ENCODE measurements at places on chromosomes 3 and 15.
A peak's percentile ranks its signal among the peaks of the same experiment; 100 is the strongest.

DNA sequence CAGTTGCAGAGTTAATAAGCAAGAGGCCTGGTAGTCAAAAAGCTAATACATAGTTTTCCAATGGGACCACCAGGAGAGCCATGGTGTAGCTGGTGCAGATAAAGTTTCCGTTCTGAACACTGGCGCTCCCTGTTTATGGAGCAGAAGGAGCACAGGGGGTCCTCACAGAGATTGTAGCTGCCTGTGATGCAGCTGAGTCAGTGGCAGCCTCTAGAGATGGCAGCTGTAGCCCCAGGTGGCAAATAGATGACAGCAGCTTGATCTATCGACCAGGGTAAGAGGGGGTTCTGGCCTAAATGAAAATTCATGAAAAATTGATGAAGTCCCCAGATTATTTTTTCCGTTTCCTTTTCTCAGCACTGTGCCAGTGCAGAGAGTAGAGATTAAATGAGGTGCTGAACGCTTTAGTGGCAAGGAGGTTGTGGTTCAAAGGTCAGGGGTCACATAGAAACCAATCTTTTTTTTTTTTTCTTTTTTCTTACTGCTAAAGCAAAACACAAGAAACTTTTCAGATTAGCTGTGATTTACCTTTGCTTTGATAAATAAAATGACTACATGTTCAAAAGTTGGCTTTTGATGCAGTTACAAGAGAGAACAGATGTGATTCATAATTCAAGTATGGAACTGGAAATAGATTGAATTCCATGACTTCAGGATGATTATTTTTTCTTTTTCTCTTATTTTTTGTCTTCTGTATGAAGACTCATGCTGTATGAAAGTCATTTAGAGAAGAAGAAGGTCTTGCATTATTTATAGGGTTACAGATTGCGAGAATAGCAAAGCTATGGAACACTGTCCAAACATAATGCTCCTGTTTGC is 63.3 kb downstream of the ROBO2 start:
- DNase-seq, result peak; percentile 79

- DNase-seq, result no peak
Measured at GRCh38 chr3:190192087-190192486, 71.4 kb upstream of the P3H2 start.

DNA sequence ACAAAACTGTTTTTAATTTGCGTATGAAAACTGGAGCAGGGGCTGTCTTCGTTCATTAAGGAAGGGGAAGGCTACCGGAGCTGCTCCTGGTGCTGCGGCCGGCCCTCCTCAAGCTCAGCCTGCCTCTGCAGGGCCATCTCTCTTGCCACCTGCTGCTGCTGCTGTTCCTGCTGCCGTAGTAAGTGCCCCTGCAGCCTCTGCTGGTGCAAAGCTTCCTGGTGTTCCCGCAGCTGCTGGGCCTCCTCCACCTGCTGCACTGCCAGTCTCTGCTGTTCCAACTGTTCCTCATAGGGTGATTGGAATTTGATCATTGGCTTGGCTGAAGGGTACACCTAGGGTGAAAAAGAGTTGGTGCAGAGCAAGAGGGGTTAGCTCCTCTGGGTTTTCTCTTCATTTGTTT is 66.0 kb downstream of the GOLIM4 start:
- peak; percentile 82 for DNase-seq

DNA sequence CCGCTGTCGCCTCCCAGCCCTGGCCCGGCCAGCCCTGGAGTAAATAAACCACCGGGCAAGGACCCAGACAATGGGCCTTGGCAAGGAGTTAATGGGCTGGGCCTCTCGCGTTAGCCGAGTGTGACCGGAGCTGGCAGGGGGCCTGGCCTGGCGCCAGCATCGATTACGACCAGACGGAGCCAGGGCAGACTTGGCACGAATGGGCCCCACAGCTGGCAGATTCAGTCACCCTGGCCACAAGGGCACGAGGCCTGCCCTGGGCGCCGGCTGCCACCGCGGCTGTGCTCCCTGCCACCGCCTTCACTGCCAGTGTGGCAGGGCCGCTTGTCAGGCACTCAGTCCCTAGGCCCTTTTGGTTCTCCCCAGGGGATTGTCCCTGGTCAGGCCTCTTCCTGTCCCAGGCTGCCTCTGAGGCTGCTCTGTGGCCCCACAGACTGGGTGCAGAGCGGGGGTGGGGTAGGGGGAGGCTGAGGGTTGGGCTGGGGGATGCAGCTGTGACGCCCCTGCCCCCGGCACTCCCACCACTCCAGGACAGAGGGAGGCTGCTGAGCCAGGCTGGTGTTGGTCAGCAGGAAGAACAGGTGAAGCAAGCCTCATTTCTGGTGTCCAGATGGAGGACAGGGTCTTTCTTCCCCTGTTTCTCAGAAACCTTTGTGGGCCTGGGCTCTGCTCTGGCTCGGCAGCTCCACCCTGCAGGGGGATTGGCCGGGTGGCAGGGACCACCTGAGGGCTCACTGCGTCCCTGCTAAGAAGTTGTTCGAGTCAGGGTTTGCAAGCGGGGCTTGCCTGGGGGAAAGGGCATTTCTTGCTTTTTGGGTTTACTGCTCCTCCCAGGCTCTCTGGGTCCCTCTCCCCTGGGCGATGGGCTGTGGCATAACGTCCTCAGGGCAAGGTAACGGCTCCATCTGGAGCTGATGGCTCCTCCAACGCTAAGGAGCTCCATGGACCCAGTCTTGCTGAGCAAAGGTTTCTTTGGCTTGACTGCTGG is 30.5 kb upstream of the SRP14 start:
- peak; percentile 94 for DNase-seq

- no peak for DNase-seq
Measured at GRCh38 chr3:6062261-6063187, 798.4 kb upstream of the GRM7 start.

- DNase-seq, result no peak
Measured at GRCh38 chr3:125477701-125478100, 42.3 kb downstream of the SNX4 start.

GRCh38 chr3:49277383-49277775 is 347 bp upstream of the C3orf62 start:
- DNase-seq, result no peak

DNA sequence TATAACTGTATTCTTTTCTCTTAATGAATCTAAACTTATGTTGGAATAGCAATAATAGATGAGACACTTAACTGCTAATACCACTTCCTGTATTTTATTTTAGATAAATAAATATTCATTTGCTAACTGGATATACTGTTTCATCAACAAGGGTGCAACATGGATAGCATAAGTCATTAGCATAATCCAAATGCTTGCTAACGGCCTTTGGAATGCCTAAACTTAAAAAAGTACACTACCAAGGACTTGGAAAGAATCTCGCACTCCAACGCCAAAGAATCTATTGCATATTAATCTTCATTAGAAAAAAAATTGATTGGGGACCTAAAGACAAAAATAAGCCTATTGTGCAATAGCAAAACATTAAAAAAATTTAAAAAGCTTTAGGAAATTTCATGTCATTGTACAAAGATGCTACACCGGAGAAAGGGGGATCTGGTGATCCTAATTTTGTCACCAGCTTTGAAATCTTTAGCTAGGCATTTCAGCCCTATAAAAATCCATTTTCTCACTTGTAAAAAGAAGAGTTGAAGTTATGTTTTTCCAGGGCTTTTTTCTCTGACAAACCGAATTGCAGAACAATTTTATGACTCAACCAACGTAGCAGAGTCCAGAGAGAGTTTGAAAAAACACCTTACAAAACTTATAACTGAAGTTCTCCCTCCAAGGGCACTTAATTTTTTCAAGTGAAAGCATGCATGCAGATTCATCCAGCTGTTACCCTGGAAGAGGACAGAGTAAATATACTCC is 4.1 kb downstream of the VGLL3 start:
- DNase-seq, result no peak

- DNase-seq, result no peak
Measured at GRCh38 chr15:50968353-50968752, 59.9 kb downstream of the AP4E1 start.

- DNase-seq, result no peak
Measured at GRCh38 chr15:88621789-88622604, 857 bp downstream of the AEN start.

- DNase-seq, result no peak
Measured at GRCh38 chr3:184604615-184605290, 43.2 kb downstream of the EPHB3 start.
